ENCODE measurements at places on chromosomes 5 and 9. TPM values are rescaled to one million over a fixed set of nuclear protein-coding genes. Genes with fewer than 3 reads are reported as not detected.

Gene TTLL11
- 0.97 TPM for total RNA-seq

Gene MXD3
- total RNA-seq, result 33.4 TPM

Gene PCDHA6
- total RNA-seq, result not detected

Gene PCDHAC1
- not detected for total RNA-seq

Gene PLPP6
- 4.4 TPM for total RNA-seq

Gene GDA
- total RNA-seq, result not detected

Gene DUSP1
- 10.6 TPM for total RNA-seq

Gene KIF24
- total RNA-seq, result 5.7 TPM

Gene PCDHA11
- not detected for total RNA-seq

Gene CCNI2
- total RNA-seq, result 4.2 TPM

Gene FAM163B
- not detected for total RNA-seq

Gene ACOT12
- total RNA-seq, result not detected

Gene SCGB3A2
- not detected for total RNA-seq

Gene DBH
- total RNA-seq, result not detected

Gene SFXN1
- total RNA-seq, result 298 TPM

Gene LOX
- not detected for total RNA-seq

Gene PIP5KL1
- 2.9 TPM for total RNA-seq

Gene ARID3C
- 0.17 TPM for total RNA-seq

Gene NUDT2
- total RNA-seq, result 43.3 TPM

Gene DDX4
- total RNA-seq, result not detected

Gene ECM2
- total RNA-seq, result not detected

Gene DRD1
- total RNA-seq, result not detected

Gene F12
- total RNA-seq, result 5.9 TPM

Gene ALDH1A1
- not detected for total RNA-seq

Gene MVB12B
- total RNA-seq, result 1.1 TPM

Gene SLC36A2
- total RNA-seq, result not detected

Gene CCDC192
- total RNA-seq, result not detected

Gene TEX48
- 0.57 TPM for total RNA-seq

Gene ZDHHC11
- total RNA-seq, result 6.2 TPM

Gene SNCAIP
- not detected for total RNA-seq

Gene PRRT1B
- not detected for total RNA-seq

Gene PCDHGC3
- total RNA-seq, result not detected

Gene ERMP1
- 23.2 TPM for total RNA-seq

Gene IFNB1
- 1.7 TPM for total RNA-seq

Gene TXNDC8
- not detected for total RNA-seq

Gene SOHLH1
- not detected for total RNA-seq

Gene SNCB
- total RNA-seq, result 0.31 TPM

Gene CER1
- total RNA-seq, result not detected

Gene CACNA1B
- 0.17 TPM for total RNA-seq

Gene LVRN
- 0.10 TPM for total RNA-seq

Gene IRX2
- not detected for total RNA-seq

Gene MCC
- 4.1 TPM for total RNA-seq

Gene ENHO
- total RNA-seq, result 0.36 TPM

Gene RAD23B
- 111 TPM for total RNA-seq

Gene GPX3
- not detected for total RNA-seq

Gene SPATA31A6
- total RNA-seq, result not detected

Gene AGXT2
- not detected for total RNA-seq

Gene TAF11L2
- total RNA-seq, result not detected

Gene SLC6A3
- not detected for total RNA-seq

Gene TMOD1
- total RNA-seq, result 2.5 TPM

All from activated CD4-positive, alpha-beta memory T cell treated with anti-CD3 and anti-CD28 coated beads for 36 hours (primary cell).